Glutamatergic neuron (in vitro differentiated cells): ENCODE measurements at places on chromosomes 4 and X.
A peak's percentile ranks its signal among the peaks of the same experiment; 100 is the strongest.

DNA sequence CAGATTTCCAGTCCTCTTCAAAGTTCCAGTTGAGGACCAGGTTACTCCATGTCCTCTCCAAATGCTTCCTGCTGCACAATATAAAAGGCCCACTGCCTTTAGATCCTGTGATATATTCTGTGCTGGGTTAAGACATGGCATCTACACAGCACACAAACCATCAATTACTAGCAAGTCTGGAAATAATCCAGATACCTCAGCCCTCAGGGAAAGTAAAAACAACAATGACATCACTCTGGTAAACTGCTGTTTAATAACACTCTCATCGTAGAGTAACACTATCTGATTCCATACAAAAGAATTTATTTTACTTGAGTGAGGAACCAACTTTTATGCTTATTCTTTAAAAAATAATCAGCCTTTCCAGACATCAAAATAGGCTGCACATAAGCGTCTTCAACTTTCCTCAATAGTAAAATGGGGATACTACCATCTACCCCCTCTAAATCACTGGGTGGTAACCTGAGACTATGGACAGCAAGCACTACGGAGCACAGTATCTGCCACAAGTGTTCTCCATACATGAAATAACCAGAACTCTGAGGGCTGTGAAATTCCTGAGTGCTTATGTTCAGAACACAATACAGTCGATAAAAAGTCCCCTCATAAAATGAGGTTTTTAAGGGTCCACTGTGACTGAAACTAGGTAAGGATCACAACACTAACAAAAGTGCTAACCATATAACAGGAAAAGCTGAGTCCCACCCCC, 53.4 kb downstream of the ABCG2 start:
- no peak for DNase-seq

DNA sequence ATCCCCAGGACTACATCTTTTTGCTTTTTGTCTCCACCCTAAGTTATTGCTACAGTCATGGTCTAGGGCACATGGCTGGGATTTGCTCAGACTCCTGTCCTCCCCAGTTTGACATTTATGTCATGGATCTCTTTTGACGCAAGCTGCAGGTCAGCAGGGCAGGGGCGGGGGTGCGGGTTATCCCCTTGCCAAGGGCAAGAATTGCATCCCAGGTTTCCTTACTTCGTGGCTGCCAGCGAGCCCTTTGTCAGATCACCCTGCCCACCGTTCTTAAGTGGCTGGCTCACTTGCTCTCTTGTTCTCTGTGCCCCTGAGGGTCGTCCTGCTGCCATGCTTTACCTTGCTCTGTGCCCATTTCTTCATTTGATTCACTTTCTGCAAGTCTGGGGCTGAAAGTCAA, 21.1 kb upstream of the UBA1 start:
- no peak for DNase-seq

DNA sequence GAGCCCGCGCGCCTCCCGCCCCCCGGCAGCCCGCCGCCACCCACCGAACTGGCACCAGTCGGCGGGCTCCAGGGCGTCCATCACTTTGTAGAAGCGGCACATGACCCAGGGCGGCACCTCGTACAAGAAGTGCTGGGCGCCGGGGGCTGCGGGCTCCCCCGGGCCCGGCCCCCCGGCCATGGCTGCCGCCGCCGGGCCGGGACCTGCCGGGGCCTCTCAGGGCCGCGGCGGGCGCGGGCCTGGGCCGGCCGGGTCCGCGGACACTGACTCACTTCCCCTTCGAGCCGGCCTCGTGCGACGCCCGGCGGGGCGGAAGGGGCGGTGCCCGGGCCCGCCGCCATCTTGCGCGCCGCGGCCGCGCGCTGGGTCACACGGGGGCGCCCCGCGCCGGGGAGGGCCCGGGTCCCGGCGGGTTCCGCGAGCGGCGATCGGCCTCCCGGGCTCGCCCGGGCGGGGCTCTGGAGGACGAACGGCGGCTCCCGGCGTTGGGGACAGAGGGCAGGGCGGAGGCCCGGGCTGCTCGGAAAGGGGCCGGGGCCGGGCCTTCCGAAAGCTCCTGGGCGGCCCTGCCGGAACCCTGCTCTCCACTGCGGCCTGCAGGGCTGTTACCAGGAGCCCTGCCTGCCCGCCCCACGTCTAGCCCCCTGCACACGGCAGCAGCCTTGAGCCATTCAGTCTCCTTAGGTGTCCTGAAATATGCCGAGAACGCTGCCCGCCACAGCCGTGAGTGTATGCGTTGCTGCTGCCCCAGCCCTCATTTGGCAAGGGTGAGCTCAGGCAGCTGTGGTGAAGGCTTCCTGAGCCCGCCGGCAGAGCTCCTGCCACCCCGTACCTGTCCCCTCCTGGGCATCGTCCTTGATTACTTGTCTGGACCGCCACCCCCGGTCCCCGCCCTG, at the start of gene IRAK1:
TSS of gene IRAK1 (minus strand) at position 270 of the 896 bp plus-strand sequence. CDS start at position 180, 90 bp downstream.
- peak; percentile 41 for DNase-seq

- DNase-seq, result peak; percentile 52
These were observed 13.7 kb downstream of the PPP2R3B start for GRCh38 chrX:372856-373640.

- DNase-seq, result no peak
These were observed 53.7 kb downstream of the TEC start for GRCh38 chr4:48215977-48216376.

DNA sequence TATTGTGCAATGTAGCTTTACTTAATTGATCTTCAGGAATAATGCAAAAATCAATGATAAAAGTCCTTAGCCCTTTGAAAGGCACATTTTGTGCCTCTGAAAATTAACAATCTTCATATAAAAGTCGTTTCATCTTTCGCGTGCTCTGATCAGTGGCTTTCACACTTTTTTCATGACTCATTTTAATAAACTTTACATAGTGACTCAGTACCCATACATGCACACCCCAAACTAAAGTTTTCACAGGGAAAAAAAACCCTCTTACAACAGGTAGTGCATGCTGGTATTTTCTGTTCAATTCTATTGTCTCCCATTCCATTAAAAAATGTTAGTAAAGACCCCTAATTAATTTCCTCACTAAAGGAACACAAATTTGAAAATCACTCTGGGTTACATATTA, 21.5 kb downstream of the RWDD4 start:
- no peak for DNase-seq

GRCh38 chr4:145014365-145014764, 83.6 kb downstream of the ANAPC10 start:
- DNase-seq, result no peak

GRCh38 chr4:177016541-177017141, 223.9 kb upstream of the VEGFC start:
- DNase-seq, result no peak

DNA sequence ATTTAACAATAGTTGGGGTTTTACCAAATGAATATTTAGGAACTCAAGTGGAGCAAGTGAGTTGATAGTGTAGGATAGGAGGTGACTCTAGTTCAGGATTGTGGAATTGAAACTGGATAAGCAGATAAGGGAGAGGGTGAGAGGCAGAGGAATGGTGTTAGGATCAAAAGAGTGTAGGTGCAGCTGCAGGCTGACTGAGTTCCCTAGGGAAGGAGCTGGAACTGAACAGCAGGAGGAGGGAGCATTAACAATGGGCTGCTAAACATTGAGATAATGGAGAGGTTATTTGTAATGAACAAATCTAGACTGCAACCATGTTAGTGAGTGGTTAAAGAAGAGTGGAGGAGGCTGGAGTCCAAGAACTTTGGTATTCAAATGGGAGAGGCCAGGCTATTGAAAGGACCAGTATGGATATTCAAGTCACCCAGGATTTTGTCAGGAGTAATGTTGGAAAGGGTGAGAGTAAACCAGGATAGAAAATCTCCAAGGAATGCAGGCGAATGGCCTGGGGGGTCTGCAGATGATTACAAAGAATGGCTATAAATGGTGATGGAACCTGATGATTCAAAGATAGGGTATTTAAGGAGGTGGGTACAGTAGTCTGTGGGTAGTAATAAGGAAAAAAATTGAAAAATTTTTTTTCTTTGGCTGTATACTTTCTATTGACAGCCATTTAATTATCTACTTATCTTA, 497.1 kb upstream of the TENM3 start:
- no peak for DNase-seq

- DNase-seq, result peak; percentile 75
These were observed 4.8 kb upstream of the PRICKLE3 start for GRCh38 chrX:49190821-49191573.

DNA sequence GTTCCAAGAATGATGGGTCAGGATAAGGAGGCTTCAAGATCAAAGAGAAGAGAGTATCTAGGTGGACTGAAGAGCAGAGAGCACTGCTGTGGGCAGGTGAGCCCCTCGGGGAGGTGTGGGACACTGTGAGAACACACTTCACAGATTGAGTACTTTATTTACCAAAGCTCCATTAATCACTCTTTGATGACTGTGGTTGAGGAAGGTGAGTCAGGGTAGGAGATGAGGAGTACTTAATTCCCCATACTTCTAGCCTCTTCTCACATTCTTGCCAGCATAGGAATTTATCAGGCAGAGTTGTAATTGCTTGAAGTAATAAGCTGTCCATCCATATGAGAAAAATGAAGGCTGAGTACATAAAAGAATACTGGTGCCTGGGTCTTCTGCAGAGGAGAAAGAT, 375.3 kb downstream of the PCDH10 start:
- no peak for DNase-seq

- DNase-seq, result no peak
These were observed 168.7 kb downstream of the DLG3 start for GRCh38 chrX:70613295-70613694.

DNA sequence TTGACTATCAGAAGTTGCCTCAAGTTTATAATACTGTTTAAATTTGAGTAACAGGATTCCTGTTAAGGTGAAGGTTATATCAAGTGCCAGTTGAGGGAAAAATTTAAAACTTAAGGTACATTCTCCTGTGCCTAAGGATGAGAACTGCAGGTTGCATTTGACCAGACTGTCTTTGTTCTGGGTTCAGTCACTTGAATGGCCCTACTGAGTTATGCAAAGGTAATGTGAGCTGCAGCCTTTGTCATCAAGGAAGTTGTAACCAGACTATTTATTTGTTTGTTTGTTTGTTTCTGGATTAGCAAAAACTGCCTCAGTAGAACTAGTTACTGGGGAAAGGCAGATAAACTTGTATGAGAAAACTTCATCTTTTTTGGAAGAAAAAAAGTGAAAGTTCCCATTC, 131.9 kb downstream of the ATOH1 start:
- DNase-seq, result no peak

DNA sequence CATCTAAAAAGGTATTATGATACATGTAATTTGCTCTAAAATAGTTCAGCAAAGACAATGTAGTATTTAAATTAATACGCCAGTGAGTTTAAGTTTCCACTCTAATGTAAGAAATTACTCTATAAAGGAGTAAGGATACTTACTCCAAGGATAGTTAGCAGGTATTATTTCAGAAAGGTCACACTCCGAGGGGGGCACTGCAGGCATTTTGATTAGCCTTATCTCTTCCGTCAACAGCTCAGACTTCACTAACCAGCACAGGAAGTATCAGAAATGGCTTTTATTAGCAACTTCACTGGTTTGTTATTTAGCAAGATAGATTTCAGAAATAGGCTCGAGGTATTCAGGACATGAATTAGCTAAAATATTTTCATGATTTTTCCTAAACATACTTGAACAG, 127.0 kb downstream of the COX18 start:
- DNase-seq, result no peak

DNA sequence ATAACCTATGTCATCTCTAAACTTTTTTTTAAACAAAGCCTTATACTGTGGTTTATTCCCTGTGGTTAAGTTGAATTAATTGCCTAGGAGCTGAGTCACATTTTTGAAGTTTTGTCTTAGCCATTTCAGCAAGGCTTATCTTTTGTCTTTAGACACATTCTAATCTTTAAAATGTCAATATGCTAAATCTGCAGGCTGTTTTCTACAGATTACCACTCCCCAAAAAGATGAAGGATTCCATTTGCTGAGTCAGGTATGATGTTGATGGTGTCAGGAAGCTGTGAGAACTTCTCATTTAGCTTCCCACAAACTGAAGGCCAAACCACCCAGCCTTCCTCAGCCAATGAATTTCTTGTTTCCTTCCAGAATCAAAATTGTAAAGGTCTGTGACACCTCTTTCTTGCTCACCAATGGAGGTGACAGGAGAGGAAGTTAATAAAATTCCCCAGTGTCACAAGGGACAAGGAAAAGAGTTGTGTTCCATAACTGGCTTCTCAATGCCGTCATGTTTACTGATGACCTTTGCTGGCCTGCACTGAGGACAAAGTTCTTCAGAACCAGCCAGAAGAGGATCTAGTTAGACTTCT, 3.7 kb upstream of the CXCL6 start:
- DNase-seq, result no peak

- no peak for DNase-seq
These were observed 260.7 kb downstream of the COL25A1 start for GRCh38 chr4:109041463-109042360.

DNA sequence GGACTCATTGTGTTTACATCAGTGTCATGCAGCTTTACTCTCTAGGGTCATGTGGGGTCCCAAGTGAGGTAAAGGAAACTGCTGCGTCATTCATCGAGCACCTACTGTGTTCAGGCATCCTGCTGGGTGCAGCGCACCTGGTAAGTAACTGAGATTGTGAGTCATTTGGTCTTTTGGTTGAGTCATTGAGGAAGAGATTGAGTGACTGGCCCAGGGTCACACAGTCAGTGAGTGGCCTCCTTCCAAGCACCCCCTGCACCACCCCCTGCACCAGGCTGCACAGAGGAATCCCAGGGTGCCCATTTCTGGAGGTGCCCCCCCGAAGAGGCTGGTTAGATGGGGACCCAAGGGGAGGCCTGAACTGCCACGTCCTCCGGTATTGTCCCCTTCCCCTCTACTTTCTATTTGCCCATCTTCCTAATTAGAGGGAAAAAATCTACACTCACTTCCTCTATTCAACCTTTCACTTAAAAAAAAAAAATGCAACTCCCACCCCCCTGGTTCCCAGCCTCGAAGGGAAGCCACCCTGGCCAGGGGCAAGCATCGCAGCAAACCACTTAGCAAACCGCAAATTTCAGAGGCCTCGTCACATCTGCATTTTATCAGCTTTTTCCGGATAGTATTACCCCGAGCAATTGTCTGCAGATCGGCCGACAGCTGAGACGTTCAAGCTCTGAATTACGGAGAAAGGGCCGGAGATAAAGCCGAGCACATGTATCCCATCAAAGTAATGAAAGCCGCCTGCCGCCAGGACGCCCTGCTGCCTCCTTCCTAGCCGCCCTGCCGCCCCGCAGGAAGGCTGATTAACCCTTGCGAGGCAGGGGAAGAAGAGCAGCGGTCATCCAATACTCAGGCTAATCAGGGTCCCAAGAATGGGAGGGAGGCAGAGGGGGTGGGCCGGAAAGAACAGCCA, 96.3 kb upstream of the MSX1 start:
- DNase-seq, result no peak

DNA sequence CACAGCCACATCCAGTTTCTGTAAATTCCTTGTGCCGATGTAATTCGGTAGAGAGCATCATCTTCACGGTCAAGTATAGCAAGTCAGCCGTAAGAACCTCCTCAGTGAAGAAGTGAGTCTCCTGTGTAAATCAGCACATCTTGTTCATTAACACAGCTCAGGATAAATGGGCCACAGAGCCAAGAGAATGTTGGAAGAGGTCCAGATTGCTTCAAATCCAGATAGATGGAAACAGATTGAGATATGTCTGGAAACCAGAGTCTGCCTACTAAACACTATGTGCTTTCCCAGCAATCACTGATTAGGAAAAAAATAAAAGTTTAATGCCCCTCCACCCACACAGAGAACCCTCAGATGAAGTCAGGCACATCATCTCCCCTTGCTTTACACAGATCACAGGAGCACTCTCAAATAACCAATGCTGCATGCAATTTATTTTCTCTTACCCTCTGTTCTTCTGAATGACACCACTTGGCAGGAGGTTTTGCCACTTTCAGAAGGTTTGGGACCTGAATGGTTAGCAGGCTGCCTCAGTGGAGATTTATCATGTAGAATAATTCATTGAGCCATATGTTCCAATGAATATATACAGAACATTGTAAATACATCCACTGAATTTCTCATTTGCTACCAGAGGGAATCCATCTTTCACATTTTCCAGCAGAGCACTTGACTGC, 357.7 kb downstream of the C4orf33 start:
- DNase-seq, result no peak

GRCh38 chr4:22508376-22508775, 7.5 kb downstream of the ADGRA3 start:
- DNase-seq, result no peak
